ENCODE measurements at places on chromosomes 4 and X.
A peak's percentile ranks its signal among the peaks of the same experiment; 100 is the strongest.

DNA sequence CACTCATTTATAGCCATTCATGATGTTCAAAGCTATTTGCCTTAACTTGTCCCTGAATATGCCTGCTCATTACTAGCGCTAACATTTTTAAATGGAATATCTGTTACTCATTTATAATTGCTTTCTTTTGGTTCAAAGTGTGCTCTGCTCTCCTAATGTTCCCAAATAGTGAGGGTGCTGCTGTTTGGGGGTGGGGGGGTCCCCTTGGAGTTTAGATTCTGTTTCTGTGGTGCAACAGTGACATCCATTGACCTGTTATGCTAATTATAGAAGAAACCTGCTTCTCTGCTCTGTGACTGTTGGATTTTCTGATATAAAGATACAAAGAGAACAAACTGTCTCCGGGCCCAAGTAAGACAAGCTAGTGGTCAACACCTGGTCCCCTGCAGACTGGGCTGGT lies 222.4 kb downstream of the SHROOM3 start:
- no peak for DNase-seq

GRCh38 chr4:25755911-25756310 lies 100.3 kb downstream of the SLC34A2 start:
- DNase-seq = no peak

GRCh38 chr4:25879991-25880651 lies 17.3 kb upstream of the SEL1L3 start:
- no peak for DNase-seq

DNA sequence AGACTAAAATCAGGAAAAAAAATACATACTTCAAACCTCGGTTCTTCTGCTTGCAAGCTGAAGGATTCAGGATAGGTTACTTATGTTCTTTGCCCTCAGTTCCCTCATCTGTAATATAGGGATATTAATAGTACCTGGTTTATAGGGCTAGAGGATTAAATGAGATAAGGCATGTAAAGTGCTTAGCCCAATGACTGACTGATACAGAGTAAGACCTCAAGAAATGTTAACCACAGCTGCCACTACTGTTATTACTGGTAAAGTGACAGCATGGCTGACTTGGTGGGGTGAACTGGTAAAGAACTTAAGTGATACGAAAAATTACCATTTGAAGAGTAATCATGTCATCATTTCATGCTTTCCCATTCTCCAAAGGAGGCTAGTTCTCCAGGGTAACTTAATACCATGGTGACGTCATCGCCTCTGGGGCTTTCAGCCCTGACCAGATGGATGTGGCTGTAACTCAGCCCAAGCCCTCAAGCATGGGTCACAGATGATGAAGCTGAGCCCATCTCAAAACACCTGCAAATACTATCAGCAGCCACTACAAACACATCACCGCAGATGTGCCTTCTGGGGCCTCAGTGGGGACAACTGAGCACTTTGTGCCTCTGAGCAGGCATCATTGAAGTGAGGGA lies 44.5 kb upstream of the SCML1 start:
- peak; percentile 24 for DNase-seq

GRCh38 chr4:86451560-86452330 lies 91.9 kb upstream of the MAPK10 start:
- no peak for DNase-seq

DNA sequence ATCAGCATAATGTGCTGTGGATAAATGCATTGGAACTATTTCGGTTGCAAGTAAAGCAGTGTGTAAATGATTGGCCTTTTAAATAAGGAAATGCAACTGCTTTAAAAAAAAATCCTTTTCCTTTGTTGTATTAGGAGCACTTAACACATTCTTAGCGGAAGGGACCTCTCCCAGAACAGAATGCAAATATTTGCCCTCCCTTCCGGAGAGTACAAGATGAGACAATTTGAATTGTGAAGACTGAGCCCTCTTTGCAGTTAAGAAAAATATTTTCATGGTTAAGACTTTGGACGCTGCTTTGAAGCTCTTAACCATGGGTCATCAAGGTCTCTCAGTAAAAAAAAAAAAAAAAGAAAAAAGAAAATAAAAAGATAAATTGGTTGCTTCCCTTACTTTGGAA lies 9.5 kb upstream of the NOX1 start:
- no peak for DNase-seq

GRCh38 chrX:42131856-42132255 lies 208.5 kb upstream of the CASK start:
- DNase-seq = no peak

GRCh38 chr4:81314196-81314896 lies 99.3 kb upstream of the PRKG2 start:
- peak; percentile 75 for DNase-seq

- DNase-seq = no peak
These were observed 17.7 kb upstream of the GPC3 start for GRCh38 chrX:134002921-134003615.

- no peak for DNase-seq
These were observed 148.5 kb upstream of the PJA1 start for GRCh38 chrX:69313617-69314290.

DNA sequence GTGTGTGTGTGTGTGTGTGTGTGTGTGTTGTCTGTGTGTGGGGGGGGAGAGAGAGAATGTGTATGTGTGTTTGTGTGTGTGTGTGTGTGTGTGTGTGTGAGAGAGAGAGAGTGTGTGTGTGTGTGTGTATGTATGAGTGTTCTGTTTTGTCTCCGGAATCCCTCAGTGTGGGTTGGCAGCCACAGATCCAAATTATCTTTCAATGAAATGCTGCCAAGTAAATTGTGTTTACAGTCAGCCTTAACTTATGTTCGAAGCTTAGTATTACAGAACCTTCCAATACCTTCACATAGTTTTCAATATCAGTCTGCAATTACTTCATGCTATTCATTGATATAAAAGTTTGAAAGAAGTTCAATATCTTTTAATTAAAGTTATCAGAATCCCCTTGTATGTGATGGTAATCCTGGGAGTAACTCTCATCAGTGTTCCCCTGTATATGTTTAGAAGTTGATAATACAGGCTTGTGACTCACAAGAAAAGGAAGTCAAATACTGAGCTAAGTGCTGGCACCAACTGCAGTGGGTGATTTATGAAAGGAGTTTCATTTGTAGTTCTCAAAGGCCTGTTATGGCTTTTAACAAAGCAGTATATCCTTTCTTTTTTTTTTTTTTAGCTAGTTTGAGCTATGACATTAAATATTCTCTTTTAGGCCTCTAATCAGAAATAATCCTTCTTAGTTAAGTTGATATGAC lies 51.6 kb upstream of the HTR2C start:
- no peak for DNase-seq

GRCh38 chrX:135112096-135112729 lies 8.1 kb downstream of the ETDB start:
- no peak for DNase-seq

GRCh38 chr4:53113431-53114225 lies 251.5 kb downstream of the RASL11B start:
- no peak for DNase-seq

- DNase-seq = peak; percentile 20
These were observed 96.5 kb upstream of the PACRGL start for GRCh38 chr4:20603671-20604313.

DNA sequence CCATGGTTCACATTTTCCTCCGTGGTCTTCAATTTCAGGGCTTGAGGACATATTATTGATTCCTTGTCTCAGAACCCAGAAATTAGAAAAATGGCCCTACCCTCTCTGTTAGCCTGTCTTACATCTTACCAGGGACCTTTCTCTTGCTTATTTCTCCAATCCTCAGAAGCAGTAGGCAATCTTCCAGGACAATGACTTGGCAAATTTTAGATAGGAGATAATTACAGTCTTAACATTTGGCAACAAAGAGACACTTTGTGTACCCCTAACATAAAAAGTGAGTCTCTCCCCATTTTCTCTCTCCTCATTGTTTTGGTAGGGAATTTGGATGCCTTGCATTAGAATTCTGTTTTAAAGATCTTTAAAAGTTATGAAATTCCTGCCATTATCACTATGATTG lies 778.1 kb upstream of the SLIT2 start:
- DNase-seq = no peak

- DNase-seq = no peak
These were observed 21.1 kb downstream of the FHIP1A start for GRCh38 chr4:151429957-151430570.

- DNase-seq = no peak
These were observed 27.2 kb upstream of the SMARCA5 start for GRCh38 chr4:143486314-143486713.

- no peak for DNase-seq
These were observed 172.4 kb downstream of the PDGFC start for GRCh38 chr4:156799121-156799589.

DNA sequence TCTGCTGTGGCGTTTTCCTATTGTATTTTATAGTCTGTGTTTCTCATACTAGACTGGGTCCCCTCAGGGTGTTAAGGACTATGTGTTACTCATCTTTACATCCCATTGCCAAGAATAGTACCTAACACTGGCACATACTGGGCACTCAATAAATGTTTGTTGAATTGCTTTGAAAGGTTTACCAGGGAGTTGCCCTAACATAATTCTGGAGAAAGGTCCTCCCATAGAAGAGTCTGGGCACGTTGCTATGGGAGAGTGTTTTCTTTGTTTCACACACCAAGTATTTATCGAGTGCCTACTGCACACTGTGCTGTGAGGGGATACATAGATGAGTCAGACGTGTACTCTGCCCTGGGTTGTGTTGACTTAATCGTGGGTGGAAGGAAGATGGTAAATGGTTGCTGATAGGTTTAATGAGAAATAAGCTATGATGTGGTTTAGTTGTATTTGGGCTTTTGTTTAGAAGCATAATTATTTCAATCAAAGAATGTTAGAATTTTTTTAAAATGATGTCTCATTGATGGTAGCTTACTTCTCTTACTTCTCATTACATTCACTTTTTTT lies 42.9 kb downstream of the AFF1 start:
- DNase-seq = no peak
